ENCODE measurements at places on chromosomes 4 and X.

DNA sequence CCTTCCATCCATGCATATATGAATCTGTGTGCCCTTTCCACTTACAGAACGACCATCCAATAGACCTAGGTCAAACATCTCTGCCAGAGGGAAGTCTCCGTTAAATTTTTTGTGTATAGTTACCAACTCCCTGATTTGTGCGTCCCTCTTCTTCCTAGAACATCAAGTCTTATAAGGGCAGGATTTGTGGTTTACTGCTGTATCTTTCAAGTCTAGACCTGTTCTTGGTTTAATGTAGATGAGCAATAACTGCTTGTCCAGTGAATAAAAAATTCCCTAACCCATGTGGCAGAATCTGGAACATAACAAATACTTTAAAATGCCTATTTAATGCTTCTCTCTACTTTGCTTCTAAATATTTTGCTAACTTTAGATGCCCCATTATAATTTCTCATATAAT is 988.8 kb downstream of the RAPGEF2 start:
- DNase-seq, result no peak

DNA sequence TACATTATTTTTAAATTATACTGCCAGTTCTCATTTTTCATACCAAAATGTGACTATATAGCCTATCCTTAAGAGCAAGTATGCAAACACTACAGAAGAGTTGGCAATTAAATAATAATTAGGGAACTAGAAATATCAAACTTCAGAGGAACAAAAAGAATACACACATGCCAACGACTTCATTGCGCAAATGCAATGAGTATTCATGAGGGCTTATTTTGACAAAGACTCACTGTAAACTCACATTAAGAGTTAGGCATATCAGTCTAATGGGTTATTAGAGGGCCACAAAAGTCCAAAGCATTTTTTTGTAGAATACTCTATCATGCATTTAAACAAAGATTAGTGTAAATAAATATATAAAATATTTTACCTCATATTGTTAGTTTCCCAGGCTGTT is 31.6 kb downstream of the SLC10A7 start:
- DNase-seq, result no peak

DNA sequence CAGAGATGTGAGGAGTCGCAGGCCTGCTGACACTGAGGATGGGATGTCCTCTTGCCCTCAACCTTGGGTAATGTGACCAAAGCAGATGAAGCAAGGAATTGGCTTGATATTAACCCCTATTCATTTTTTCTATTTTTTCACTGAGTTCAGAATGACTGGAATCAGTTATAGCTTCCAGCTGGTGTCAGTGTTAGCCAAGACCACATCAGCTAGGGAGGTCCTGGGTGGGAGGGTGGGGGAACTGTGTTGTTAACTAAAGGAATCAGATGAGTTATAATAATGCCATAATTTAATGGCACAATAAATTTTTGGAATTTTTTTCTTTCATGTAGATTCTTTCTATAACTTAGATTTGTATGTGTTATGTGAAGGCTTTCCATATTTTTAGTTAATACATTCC is 91.9 kb downstream of the EGF start:
- DNase-seq, result no peak

DNA sequence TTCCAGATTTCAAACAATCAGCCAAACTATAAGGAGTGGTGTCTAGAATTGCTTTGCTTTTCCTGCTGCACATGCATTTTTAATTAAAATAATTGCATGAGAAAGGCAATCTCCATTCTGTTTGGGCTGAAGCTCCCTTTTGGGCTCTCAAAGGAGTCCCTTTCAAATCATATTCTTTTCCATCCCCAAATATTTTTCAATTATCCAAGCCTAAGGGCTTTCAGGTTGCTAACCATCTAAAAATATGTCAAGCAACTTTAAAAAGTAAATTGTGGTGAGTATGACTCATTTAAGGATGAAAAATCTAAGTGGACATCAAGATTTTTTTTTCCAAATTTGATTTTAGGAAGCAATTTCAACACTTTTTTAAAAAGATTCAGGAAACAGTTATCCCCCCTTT is 28.4 kb downstream of the PIR start:
- DNase-seq, result no peak

DNA sequence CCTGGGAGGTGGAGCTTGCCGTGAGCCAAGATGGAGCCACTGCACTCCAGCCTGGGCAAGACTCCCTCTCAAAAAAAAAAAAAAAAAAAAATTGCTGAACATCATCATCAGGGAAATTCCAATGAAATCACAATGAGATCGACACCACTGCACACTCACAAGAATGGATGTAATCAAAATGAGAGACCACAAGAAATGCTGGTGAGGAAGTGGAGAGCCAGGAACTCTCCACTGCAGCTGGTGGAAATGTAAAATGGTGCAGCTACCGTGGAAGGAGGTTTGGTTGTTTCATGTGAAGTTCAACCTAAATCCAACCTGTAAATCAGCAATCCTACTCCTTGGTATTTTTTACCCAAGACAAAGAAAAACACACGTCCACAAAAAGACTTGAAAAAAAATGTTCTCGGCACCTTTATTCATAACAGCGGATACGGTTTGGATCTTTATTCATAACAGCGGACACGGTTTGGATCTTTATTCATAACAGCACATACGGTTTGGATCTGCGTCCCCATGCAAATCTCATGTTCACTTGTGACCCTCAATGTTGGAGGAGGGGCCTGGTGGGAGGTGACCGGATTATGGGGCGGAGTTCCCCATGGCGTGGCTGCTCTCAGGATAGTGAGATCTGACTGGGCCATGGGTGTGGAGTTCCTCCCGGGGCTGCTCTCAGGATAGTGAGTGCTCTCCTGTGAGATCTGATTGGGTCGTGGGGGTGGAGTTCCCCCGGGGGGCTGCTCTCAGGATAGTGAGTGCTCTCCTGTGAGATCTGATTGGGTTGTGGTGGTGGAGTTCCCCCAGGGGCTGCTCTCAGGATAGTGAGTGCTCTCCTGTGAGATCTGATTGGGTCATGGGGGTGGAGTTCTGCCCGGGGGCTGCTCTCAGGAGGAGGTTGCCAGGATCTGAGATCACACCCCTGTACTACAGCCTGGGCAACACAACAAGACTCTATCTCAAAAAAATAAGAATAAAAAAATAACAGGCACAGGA is 7.7 kb downstream of the GAK start:
- no peak for DNase-seq

- DNase-seq, result no peak
Measured at GRCh38 chrX:116298956-116299355, 128.4 kb downstream of the AGTR2 start.

DNA sequence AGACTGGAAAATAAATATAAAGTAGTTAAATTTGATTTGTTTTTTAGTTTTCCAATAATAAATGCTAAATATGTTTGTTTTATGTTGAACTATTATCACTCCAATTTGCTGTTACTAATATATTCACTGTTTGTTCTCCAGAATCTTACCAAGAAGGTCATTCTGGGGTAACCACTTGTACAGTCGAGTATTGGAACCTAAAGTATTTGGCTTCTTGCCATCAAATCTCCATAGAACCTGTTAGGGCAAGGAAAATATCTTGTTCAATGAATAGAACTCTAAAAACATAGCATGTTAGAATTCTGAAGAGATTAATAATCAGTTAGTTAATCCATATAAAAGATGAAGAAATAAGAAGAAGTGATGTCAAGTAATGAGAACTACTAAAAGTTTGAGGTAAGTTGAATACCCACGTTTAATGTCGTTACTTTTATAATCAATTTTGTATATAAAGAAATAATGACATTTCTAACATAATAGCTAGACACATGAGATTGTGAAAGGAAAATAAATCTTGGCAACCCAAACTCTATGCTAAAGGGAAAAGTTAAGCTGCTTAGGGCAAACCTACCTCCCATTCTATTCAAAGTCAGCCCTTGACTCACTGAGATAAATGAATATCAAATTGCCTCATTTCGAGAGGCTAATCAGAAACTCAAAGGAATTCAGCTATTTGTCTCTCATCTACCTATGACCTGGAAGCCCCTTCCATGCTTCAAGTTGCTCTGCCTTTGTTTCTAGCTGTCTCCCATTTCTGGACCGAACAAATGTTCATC is 15.3 kb downstream of the UGT2B15 start:
- no peak for DNase-seq

DNA sequence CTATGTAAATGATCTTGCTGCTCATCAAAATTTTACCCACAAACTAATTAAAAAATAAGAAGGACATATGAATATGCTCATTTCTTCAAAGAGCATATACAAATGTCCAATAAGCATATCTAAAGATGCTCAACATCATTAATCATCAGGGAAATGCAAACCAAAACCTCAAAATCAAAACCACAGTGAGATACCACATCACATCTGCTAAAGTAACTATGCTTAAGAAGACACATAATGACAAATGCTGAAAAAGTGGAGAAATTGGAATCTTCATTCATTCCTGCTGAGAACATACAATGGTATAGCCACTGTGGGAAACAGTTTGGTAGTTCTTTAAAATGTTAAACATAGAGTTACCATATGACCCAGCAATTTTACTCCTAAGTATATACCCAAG is 81.9 kb downstream of the AFF2 start:
- DNase-seq, result no peak

DNA sequence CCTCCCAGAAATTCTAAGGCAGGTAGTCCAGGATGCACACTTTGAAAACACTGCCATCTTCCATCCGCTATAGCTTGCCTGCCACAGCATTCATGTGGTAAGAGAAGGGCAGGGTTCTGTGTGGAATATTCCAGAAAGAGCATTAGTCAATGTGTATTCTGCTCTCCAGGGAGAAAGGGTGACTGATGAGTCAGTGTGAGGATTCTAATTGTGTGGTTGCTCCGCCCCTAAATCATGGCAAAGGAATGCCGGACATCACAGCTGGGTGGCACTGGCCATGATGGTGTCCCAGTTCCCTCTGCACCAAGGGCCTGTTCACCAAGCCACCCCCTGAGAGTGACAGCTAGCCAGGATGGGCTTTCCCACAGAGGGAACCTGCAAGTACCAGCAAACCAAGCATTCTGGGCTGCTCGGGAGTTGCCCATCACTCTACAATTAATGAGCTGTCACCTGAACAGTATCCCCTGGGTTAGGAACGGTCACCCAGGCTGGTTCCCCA is 9.5 kb downstream of the IDS start:
- DNase-seq, result peak; percentile 69

- DNase-seq, result peak; percentile 71
Measured at GRCh38 chr4:76589872-76590797, 155.1 kb downstream of the SHROOM3 start.

- no peak for DNase-seq
Measured at GRCh38 chrX:29948653-29949052, 266.7 kb upstream of the MAGEB2 start.

- no peak for DNase-seq
Measured at GRCh38 chrX:10117864-10118377, 38.9 kb upstream of the CLCN4 start.

DNA sequence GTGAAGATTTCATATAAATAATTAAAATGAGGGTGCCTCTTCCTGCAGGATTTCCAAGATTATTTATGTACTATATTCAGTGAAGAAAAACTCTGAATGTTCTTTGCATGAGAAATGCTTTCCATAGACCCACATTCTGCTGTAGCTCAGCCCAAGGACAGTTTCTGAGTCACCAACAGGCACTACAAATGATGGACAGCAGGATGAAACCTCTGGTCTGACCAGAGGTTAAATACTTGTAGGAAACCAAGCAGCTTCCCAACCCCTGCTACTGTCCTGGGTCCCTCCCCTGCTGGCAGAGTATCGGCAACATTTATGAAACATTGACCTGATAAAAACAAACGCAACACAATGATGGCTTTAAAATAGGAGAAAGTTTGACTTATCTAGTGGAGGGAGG is 73.1 kb downstream of the CXXC4 start:
- DNase-seq, result no peak

- DNase-seq, result no peak
Measured at GRCh38 chr4:129176864-129177263, 80.9 kb downstream of the C4orf33 start.

DNA sequence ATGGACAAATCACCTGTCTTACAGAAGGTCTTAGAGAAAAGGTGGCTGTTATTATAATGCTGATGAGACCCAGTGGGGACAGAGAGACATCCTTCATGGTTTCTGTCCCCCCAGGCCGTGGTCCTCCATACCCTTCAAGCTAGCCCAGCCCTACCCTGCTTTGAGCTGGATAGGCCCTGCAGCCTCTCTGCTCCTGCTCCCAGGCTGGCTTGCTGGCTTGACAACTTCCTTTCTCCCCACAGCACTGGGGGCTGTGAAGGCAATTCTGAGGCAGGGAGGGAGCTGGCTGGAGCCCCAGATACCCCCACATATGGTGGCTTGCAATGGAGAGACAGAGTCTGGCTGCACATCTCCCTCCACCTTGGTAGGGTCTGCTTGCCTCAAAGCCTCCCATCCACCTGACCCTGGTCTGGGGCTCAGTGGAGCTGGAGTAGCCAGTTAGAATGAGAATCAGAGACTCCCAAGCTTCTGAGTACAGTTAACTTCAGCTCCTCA is 118.2 kb downstream of the PJA1 start:
- no peak for DNase-seq

- no peak for DNase-seq
Measured at GRCh38 chrX:136920001-136920400, 39.5 kb upstream of the RBMX start.

- DNase-seq, result no peak
Measured at GRCh38 chrX:118272242-118272641, 73.7 kb upstream of the WDR44 start.

GRCh38 chr4:170336238-170336775 is 246.6 kb upstream of the AADAT start:
- no peak for DNase-seq

- no peak for DNase-seq
Measured at GRCh38 chr4:72875138-72875537, 194.4 kb downstream of the COX18 start.

DNA sequence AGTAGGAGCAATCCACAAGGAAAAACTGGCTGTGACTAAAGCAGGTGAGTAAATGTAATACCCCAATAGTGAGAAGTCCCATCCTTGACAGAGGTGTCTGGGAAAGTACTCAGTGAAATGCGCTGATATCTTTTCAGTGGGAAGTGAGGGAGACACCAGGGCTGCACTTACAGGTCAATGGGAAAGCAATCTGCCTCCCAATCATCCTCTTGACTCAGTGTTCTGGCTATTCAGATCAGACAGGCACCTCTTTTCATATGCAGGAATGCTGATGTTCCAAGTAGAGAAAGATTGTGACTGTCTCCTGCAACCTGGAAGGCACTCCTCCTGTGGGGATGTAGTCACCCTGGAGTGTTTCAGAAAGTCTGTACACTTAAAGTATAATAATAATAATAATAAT is 39.9 kb upstream of the SPIN2A start:
- DNase-seq, result no peak

GRCh38 chr4:150002561-150002960 is 75.7 kb upstream of the DCLK2 start:
- DNase-seq, result no peak
